ENCODE measurements at places on chromosomes 3 and 15.

GRCh38 chr3:71425491-71426071, 157.9 kb downstream of the FOXP1 start:
- peak; percentile 62 for DNase-seq

DNA sequence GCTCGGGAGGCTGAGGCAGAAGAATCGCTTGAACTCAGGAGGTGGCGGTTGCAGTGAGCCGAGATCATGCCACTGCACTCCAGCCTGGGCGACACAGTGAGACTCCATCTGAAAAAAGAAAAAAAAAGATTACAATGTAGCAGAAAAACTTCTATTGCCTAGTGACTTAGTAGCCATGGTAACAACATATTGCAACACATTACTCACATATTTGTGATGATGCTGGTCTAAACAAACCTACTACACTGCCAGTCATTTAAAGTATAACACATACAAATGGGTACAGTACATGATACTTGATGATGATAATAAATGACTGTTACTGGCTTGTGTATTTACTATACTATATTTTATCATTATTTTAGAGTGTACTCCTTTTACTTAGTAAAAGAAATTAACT, 125.6 kb downstream of the PLOD2 start:
- DNase-seq = peak; percentile 78

DNA sequence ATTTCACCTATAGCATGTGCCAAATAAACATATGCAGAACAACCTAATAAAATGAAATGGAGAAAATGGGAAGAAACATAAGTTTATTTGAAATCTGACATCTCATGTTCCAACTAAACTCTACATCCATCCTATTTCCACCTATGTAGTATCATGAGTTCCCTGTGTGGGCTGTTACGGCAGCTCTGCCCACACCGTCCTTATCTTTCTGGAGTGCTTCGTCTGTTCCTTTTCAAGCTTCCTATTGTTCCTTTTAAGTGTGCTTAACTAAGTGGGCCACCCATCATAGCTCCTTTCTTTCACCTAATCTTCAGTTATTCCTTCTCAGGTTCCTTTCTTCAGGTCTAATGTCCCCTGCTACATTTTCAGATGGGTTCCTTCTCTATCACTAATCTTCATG, 17.3 kb downstream of the RYR3 start:
- DNase-seq = no peak

GRCh38 chr3:71006810-71007785, 576.4 kb downstream of the FOXP1 start:
- DNase-seq = no peak

- peak; percentile 78 for DNase-seq
Measured at GRCh38 chr3:159146856-159147435, 345.1 kb downstream of the MFSD1 start.

DNA sequence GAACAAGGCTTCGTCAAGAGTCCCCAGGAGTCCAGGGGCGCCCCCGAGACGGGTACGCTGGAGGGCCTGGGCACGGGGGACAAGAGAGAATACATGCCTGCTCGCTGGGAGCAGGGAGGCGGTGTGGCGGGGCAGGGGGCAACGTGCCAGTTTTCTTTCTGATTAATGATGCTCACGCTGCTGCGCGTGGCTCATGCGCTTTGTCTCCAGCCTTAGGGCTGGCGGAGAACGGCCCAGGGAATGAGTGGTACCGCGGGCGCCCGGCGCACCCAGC, 408 bp upstream of the ARPP21 start:
- no peak for DNase-seq
